ENCODE measurements at places on chromosomes 7 and 10.

DNA sequence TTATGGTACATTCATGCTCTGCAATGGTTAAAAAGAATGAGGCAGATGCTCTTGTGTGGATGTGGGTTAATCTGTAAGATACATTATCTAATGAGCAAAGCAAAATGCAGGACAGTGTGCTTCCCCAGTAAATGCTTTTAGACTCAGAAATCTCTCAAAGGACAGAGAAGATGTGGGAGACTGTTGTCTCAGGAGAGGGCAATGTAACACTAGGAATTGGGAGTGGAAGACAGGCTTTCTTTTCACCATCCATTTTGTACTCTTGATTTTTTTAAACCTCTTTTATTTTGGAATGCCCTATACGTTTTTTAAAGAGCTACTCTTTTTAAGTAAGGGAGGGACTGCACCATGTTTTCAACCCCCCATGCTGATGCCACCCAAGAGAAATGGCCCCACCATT, 77.5 kb upstream of the ADAM12 start:
- no peak for DNase-seq

DNA sequence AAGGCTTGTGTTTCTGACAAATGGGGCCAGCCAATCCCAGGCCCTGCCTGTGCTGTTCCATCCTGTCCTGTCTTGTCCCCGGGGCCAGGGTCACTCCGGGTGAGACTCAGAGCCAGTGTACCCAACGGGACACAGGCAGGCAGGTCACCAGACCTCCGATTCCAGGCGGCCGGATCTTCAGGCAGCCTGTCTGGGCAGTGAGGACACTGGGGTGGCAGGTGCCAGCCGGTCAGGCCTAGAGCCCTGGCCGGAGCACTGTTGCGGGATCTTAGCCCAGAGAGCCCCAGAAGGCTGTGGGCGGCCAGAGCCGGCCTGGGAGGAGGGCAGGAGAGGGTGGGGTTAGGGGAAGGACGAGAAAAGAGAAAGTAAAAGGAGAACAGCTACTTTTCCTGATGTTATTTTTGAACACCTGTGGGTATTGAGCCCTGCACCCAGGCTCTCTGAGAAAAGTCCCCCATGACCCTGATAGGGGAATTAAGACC, 134.3 kb upstream of the TNRC18 start:
- peak; percentile 80 for DNase-seq

DNA sequence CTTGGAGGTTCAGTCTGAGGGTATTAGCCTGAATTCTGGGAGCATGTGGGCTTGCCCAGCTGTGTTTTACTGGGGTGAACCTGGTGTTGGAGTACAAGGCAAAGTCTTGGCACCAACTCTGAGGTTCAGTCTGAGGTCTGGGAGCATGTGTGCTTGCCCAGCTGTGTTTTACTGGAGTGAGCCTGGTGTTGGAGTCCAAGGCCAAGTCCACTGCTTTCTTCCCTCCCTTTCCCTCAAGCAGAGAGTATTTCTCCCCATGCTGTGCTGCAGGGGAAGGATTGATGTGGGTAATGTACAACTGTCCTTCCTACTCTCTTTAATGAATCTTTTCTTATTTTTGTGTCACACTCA, 236.1 kb downstream of the NXPH1 start:
- DNase-seq = no peak

DNA sequence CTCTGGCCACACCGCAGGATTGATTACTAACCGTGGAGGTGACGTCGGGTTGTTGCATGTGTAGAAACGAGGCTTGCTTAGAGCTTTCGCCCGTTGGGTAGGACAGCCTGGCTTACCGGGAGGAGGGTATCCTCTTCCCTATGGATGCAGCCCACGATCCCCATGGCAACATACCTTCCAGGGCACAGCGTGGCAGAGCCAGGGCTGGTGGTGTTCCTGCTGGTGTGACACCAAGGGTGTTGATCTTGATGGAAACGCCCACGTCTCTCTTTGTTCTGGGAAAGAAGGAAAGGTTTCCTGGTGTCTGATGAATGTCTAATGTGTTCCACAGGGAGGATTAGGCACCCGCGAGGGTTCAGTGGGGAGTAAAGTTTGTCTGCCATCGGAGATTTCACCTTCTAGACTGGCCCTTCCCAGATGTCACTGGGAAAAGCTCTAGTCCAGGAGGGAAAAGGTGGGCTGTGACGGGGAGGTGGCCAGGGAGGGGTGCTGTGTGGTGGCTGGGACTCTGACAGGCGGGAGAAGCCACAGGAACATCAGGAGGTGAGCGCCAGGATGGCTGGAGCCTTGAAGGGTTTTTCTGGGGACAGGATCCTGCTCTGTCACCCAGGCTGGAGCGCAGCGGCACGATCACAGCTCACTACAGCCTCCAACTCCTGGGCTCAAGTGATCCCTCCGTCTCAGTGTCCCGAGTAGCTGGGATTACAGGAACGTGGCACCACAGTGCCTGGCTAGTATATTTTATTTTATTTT, 102.1 kb downstream of the CUX1 start:
- DNase-seq = no peak

DNA sequence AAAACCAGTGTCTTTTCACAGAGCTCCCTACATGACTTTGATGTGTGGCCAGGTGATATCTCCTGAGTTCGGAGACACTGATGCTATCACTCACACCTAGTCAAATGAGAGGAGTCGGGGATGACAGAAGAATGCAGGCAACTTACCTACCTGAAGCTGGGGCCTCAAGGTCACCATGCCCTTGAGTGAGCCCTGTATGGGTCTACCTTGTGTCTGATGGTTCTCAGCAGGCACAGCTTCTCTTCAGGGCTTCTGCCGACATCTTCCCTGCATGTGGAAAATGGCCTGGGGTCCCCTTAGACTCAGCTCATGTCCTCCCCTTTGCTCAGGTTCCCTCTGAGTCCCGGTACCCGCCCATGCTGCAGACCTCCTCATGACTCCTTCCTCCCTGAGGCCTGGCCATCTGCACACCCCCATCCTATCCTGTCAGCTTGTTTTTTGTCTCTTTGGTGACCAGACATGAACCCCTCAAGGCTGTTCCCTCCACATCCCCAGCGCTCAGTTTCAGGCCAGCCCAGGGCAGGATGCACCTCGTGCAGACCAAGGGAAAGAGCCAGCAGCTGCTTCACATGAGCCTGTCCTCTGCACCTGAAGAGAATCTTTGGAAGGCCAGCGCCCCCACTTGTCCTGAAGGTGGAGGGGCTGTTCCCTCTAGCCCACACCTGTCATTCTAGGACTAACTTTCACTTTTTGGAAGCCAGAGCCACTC, 74.6 kb upstream of the GDF10 start:
- no peak for DNase-seq

DNA sequence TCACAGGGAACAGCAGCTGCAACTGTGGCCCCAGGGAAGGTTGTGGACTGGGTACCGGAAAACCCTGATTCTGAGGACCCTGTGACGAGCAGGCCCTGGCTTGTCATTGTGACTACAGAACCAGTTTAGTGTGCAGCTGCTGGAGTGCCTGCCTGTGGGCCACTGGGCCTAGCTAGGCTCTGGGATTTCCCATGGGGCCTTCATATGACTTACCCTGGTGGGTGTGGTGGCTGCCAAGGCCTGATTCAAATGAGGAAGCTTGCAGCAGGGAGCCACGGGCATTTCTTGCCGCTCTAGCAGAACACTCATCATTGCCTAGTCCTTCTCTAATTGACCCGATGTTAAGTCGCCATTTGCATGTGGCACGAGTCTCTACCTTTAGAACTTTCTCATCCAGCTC, 14.7 kb upstream of the CAMK2G start:
- DNase-seq = peak; percentile 72

DNA sequence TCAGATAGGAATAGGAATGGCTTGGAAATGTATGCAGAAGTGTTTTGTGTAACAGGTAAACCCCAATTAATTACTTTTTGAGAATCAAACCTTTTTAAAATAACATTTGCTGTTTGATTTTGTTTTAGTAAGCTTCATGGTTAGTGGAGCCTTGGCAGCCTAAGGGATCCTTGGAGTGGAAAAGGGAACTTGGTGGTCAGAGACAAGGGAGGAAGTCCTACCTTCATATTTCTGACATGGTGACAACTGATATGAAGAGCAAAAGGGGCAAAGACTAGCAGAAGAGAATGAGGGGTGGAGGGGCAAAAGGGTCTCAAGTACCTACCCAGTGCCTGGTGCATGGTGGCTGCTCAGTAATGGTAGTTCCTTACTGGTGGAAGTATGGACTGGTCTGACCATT, 32.3 kb downstream of the AHCYL2 start:
- DNase-seq = no peak

- DNase-seq = no peak
These were observed 210.9 kb downstream of the TEX36 start for GRCh38 chr10:125472010-125472607.

- DNase-seq = no peak
These were observed 5.2 kb downstream of the ADAP1 start for GRCh38 chr7:949021-949934.

DNA sequence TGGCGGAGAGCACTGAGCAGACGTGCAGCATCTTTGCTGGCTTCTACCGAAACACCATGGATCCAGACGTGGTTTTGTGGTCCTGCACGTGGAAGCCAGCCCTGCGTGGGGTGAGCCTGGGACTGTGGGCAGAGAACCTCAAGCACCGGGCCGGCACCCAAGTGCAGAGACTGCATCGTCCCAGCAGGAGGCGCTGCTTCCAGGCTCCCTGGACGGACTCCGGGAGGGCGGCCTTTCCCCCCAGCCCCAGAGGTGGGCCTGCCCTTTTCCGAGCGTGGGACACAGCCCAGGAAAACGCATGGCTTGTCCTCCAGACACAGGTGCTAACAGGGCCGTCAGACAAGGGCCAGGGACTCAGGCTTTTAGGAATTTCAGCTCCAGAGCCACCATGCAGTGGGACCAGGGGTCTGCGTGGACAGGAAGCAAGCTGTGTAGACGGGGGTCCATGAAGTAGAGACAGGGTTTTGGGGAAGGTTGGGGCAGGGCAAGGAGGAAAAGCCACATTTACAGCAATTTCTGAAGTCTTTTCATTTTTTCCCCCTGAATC, 303.9 kb downstream of the WDR37 start:
- DNase-seq = no peak

DNA sequence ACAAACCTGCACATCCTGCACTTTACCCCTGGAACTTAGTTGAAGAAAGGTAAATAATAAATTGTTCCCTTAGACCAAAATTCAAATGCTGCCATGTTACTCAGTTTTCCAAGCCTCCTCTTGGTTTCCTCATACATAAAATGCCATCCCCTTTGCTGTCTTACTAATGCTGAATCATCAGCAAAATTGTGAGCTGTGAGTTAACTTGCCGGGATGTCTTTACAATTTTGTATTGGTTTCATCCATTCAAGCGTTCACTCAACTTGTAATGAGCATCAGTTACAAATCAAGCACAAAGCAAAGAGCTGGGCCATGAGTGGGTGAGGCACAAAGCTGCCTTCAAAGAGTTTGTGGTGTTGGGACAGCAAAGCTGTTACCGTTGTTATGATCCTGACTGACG, 395.8 kb upstream of the ZMIZ1 start:
- DNase-seq = peak; percentile 61

- DNase-seq = peak; percentile 78
These were observed 10.9 kb downstream of the CDHR1 start for GRCh38 chr10:84205049-84205852.

GRCh38 chr10:95813054-95813685, 57.2 kb downstream of the ENTPD1 start:
- no peak for DNase-seq

GRCh38 chr7:149664176-149664575, 109.2 kb downstream of the ZNF467 start:
- DNase-seq = no peak

GRCh38 chr7:1404460-1404809, 54.8 kb downstream of the MICALL2 start:
- DNase-seq = no peak

- peak; percentile 75 for DNase-seq
These were observed 6.3 kb downstream of the ABCC2 start for GRCh38 chr10:99788598-99789256.

DNA sequence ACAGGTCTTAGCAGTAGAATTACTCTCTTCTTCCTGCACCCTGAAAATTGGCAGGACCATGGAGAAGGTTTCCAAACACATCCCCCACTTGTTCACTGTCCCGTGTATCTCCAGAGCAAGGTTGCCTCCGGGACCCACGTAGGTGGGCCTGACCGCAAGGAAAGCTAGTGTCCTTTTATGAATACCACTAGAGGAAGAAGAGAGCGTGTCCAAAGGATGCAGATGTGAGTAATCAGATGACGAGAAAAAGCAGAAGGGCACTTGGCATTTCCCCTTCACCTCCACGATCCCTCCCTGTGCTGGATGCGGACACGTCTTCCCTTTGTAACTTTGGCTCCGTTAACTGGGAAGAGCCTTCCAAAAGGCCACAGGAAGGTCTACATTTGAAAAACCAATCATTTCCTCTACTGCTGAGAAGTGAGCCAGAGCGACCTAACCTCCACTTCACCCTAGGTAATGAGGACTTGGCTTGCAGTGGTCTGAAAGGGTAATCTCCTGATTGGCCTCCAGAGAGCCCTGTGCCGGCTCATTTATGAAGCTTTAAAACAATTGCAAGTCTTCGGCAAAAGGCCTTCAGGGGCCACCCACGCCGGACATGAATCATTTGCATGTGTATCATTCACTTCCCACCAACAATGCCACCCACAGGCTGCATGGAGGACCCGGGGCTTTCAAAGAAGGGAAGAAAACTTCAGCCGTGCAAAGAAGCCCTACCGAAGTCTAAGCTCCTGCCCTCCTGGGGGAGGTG, 55.4 kb downstream of the LYZL1 start:
- peak; percentile 19 for DNase-seq

DNA sequence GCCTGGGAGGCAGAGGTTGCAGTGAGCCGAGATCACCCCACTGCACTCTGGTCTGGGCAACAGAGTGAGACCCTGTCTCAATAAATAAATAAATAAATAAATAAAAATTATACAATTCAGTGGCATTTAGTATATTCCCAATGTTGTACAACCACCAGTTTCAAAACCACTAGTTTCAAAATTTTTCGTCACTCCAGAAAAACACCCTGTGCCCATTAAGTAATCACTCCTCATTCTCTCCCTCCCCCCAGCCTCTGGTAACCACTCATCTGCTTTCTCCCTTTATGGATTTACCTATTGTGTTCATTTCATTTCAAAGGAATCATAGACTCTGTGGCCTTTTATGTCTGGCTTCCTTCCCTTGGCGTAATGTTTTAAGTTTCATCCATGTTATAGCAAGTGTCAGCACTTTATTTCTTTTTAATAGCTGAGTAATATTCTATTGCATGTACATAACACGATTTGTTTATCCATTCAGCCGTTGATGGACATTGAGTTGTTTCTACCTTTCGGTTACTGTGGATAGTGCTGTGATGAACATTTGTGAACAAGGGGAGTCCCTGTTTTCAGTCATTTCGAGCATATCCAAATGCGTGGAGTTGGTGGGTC, 29.4 kb upstream of the GOLGA7B start:
- DNase-seq = no peak

- no peak for DNase-seq
These were observed 30.7 kb downstream of the BRI3 start for GRCh38 chr7:98312201-98312600.

DNA sequence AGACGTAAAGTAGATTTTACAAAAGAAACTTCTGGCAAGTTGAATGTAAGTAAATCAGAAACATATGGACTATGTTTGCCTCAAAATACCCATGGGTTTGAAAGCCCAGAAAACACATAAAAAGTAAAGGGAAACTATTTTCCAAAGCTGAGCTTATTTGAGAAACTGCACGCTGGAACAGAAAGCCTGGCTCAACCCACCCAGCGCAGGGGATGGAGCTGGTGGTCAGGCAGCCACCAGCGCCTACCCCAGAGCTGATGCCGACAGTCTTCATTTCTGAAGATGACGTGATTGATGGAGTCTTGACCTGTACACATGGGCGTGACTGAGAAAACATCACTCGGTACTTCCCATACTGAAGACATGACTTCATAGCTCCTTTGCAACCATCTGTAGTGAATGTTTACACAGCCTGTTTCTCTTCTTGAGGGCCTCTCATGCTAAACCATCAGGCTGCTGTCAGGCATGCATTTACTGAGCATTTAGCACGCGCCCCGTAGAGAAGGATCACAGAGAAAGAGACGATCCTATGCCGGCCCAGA, 232.6 kb upstream of the AUTS2 start:
- peak; percentile 55 for DNase-seq
